ENCODE measurements at places on chromosomes 13 and 19.

GRCh38 chr19:56133858-56134653, 7.0 kb upstream of the ZNF444 start:
- no peak for DNase-seq
- H3K27ac ChIP-seq: no peak overlapping the region
- no peaks in the 10 kb centered on the region for H3K4me1 ChIP-seq

GRCh38 chr19:40663695-40664692, 26.5 kb downstream of the NUMBL start:
- no peak overlapping the region for H3K27ac ChIP-seq
- peaks cover 2% of the 10 kb centered on the region for H3K36me3 ChIP-seq
- H3K4me1 ChIP-seq: peaks cover 18% of the 10 kb centered on the region
- no peak overlapping the region for H3K4me3 ChIP-seq

GRCh38 chr19:47682939-47683338, 30.3 kb upstream of the EHD2 start:
- H3K27me3 ChIP-seq: no peaks in the 10 kb centered on the region
- H3K4me3 ChIP-seq: no peak overlapping the region
- H3K36me3 ChIP-seq: peaks cover 17% of the 10 kb centered on the region
- no peak for DNase-seq
- H3K27ac ChIP-seq: no peak overlapping the region

- no peak overlapping the region for H3K4me3 ChIP-seq
- DNase-seq: no peak
- peaks cover 4% of the 10 kb centered on the region for H3K27me3 ChIP-seq
- no peaks in the 10 kb centered on the region for H3K36me3 ChIP-seq
- H3K4me1 ChIP-seq: no peaks in the 10 kb centered on the region
Measured at GRCh38 chr13:38341149-38341692, 8.4 kb upstream of the UFM1 start.

- no peak for DNase-seq
- peaks cover 6% of the 10 kb centered on the region for H3K4me1 ChIP-seq
- H3K27me3 ChIP-seq: no peaks in the 10 kb centered on the region
- no peaks in the 10 kb centered on the region for H3K36me3 ChIP-seq
- H3K4me3 ChIP-seq: no peak overlapping the region
Measured at GRCh38 chr13:33033986-33034385, 17.8 kb downstream of the KL start.

DNA sequence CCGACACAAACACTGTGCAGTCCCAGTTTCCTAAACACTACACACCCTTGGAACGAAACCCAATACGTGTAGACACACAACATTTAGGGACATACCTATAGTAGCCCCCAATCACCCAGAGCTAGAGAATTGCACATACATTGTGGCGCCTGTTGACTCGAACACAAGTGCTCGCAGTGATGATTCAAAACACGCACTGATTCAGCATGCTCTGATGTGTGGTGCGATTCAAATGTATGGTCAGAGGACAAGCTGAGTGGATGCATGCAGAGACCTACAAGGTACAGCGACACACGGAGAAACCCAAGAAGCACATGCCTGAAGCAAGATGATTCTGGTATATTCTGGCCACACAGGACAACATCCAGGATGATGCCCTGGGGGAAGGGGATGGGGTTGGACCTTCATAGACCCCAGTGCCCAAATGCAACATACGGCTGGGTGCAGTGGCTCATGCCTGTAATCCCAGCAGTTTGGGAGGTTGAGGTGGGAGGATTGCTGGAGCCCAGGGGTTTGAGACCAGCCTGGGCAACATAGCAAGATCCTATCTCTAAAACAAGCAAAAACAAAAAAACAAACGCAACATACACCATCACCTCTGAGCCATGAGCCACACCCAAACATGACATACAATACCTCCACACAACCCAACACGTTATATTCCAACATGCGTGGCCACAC, 997 bp upstream of the KCNN4 start:
- H3K27me3 ChIP-seq: no peaks in the 10 kb centered on the region
- DNase-seq: no peak
- no peak overlapping the region for H3K4me3 ChIP-seq
- no peak overlapping the region for H3K27ac ChIP-seq
- no peaks in the 10 kb centered on the region for H3K36me3 ChIP-seq
- H3K4me1 ChIP-seq: peaks cover 52% of the 10 kb centered on the region

Measured in DND-41 (cell line).